D341Med (cell line): ENCODE measurements at places on chromosomes 4 and X.

- no peak for DNase-seq
These were observed 83.4 kb downstream of the TNIP2 start for GRCh38 chr4:2672700-2673099.

GRCh38 chr4:142088906-142089305 is 452.5 kb downstream of the IL15 start:
- DNase-seq, result no peak

DNA sequence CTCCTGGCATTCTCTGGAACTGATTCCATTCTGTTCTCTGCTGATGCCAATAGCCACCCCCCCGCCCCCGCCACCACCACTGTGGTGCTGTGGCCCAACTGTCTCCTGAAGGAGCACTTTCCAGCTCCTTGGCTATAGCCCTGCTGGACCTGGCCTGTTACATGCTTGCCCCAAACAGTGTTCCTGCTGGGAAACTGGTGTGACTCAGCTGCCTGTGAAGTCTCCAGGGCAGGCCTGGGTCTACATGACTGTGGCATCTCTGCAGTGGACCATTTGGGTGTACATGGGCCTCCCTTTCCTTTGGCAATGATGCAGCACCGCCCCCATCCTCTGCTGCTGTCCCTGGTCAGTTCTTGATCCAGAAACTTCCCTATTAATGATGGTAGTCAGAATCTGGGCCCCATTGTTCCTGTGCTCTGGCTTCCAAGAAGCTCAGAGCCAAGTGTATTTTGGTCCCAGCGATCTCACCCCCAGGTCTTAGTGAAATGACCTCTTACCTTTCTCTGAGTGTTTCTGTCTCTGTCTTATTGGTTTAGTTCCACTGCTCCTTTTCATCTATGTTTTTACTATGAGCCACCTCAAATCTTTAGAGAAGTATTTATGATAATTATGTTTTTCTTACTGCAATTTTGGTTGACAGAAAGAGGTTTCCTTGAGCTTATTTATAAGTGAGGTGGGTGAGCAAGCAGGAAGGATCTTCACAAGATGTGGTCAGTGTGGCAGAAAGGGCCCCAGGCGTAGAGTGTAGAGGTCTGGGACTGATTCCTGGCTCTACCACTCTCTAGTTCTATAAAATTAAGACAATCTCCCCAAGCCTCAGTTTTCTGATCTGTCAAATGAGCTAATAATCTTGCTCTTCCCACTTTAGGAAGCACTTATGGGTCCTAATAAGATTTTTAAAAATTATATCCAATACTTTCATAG is 210.7 kb upstream of the EOLA2 start:
- DNase-seq, result no peak

GRCh38 chr4:167903291-167903721 is 189.0 kb upstream of the ANXA10 start:
- no peak for DNase-seq

DNA sequence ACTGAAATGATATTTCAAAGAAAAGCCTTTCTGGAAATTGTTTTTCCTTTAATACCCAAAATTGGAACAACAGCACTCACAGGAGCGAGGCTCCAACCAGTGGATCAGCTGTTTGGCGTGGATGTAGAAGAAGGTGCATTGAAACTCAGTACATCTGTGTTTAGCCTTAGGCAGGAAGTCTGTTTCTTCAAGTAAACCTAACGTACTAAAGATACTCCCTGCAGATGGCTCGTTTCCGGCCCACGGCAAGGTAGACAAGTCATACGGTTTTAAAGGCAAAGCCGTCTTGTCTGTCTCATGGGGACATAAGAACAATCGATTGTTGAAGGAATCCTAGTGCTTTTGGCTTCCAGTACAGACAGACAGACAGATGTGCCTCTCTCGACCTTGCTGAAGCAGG is 50.0 kb upstream of the CLCN4 start:
- no peak for DNase-seq
